ENCODE measurements at places on chromosomes 1 and 21. TPM values are rescaled to one million over a fixed set of nuclear protein-coding genes. Genes with fewer than 3 reads are reported as not detected.
A peak's percentile ranks its signal among the peaks of the same experiment; 100 is the strongest.

DNA sequence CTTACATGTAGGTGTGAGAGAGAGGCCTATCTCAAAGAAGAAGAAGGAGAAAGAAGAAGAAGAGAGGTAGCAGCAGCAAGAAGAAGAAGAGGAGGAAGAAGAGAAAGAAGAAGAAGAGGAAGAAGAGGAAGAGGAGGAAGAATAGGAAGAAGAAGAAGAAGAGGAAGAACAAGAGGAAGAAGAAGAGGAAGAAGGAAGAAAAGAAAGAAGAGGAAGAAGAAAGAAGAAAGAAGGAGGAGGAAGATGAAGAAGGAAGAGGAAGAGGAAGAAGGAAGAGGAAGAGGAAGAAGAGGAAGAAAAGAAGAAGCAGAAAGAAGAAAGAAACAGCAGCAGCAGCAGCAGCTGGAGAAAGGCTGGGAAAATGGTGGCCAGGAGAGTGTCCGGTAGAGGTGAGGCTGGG, 10.3 kb upstream of the AZIN2 start:
- DNase-seq: no peak

Gene RORC
- 2.1 TPM for total RNA-seq

Gene HMGCS2
- total RNA-seq: not detected

GRCh38 chr1:214474467-214474866, 76.9 kb downstream of the PTPN14 start:
- DNase-seq: no peak

Gene TDRD5
- total RNA-seq: 0.87 TPM

Gene UBXN11
- total RNA-seq: 9.6 TPM

Gene ST3GAL3
- total RNA-seq: 16.5 TPM

- DNase-seq: no peak
These were observed 6.5 kb downstream of the BLACAT1 start for GRCh38 chr1:205449254-205449749.

- DNase-seq: no peak
These were observed 86.7 kb upstream of the ZRANB2 start for GRCh38 chr1:71167505-71167904.

DNA sequence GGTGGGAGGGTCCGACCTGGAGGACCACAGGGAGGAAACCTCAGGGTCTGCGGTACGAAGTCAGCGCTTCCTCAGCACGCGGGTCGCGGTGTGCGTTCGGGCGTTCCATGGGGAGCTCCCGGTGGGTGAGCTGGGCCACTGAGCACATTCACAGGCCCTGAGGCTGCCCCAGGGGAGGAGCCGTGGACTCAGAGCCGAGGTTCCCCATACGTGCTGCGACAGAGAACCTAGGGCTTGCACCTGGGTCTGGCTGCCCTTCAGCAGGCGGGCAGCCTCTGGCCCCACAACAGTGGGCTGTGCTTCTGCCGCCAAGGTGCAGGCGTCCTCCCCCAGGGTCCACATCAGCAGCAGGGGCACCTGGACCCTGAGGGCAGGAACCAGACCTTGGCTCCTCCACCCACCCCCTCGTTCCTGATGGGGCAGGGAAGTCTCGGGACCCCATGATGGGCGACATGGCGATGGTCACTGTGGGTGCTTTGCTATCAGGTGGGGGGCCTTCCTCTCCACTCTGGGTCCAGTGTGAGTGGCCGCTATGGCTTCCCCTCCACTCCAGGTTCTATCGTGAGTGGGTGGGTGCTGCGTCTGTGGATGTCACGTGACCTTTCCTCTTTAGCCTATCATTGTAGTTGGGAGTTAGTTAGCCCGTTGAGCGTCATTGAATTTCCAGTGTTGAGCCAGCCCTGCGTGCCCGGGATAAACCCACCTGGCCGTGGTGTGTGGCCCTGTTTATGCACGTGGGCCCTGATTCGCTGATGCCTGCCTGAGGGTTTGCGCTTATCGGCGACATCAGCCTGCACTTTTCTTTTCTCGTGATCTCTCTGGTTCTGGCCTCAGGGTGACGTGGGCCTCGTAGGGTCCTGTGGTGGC, 27.9 kb downstream of the FTCD start:
- DNase-seq: no peak

DNA sequence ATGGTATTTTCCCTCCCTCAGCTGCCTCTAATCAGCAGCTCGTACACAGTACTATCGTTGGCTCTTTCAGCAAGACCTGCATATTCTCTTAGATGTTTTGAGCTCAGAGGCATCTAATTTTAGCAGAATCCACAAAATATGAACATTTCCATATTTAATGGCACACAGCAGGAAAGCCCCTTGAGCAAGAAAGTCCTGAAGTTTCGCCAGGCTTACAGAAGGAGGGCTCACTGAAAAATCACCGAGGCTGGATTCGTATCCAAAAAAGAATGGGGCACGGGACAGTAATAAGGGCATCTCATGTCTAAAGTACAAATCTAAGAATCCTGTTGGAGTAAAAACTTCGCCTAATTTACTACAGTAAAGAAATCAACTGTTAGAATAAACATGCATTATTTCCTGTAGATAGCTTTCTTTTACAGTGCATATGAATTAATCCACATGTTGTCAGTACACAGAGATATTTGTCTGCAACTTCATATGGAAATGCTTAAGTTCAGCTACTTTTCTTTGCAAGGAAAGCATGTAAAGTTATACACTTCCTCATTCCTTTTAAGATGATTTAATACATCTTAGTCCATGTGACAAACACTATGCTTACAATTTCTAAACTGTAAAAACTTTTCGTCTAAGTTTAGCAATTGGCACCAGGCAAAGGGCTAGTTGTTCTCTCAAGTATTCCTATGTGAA, 1205.3 kb upstream of the ADGRL4 start:
- peak; percentile 4 for DNase-seq

DNA sequence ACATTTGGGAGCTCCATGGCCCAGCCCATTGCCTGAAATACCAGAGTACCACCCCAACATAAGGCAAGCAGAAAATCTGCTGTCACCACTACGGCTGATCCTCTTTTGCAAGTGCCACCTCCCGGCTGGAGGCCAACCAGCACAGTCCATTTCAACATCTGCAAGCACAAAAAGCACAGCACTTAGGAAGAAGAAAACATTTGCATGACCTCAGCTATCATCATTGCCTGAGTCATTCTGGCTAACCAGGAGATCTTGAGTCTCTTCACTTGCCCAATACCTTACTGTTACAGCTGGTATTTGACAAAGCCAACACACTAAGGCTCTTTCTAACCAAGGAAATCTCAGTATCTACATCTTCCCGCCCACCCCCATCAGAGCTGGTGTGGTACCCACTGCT, 55.9 kb downstream of the NEK7 start:
- peak; percentile 75 for DNase-seq

Gene AMPD1
- total RNA-seq: not detected

DNA sequence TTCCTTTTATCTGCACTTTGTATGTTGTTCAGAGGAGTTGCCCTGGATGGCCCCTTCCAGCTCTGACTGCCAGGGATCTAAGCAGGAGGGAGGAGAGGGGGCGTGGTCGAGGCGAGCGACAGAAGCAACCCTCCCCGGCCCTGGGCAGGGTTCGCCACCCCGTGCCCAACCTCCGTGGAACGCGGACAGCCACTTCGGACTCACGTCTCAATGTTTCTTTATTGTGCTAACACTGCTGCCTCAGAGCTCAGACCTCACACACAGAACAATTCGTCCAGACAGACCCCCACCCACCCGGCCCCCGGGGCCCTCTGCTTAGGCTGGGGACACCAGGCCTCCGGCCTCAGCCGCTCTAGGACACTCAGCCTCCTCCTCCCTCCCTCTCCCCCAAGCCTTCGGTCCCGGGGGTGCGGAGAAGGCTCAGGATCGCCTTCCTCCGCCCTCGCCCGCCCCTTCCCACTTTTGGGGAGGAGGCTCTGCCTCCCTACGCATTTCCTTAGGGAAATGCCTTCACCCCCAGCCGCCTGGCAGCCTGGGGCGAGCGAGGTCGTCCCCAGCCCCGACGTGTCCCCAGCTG, 8.3 kb downstream of the VSIG8 start:
- peak; percentile 54 for DNase-seq

Gene TMEM269
- total RNA-seq: not detected

Gene AMY1A
- total RNA-seq: not detected

GRCh38 chr1:39406533-39407450, 84.6 kb upstream of the BMP8A start:
- DNase-seq: peak; percentile 64

Gene USP25
- total RNA-seq: 41.7 TPM

DNA sequence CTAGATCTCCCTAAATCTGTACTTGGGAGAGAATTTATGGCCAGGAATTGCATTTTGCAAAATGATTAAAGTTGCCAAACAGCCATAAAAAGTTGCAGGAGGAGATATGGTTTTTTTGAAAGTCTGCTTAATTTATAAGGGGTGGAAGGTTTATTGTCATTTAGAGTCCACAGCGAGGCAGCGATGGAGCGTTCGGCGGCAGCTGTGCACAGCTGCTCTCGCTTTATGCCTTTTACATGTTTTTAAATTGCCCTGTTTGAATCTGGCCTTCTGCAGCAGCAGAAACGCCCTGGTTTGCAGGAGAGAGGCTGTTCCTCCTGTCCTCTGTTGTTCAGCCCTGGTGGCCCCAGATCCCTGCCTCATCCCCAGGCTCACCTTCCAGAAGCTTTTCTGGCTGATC, 144.9 kb upstream of the POU3F1 start:
- no peak for DNase-seq

Gene DNAJC28
- 1.9 TPM for total RNA-seq

DNA sequence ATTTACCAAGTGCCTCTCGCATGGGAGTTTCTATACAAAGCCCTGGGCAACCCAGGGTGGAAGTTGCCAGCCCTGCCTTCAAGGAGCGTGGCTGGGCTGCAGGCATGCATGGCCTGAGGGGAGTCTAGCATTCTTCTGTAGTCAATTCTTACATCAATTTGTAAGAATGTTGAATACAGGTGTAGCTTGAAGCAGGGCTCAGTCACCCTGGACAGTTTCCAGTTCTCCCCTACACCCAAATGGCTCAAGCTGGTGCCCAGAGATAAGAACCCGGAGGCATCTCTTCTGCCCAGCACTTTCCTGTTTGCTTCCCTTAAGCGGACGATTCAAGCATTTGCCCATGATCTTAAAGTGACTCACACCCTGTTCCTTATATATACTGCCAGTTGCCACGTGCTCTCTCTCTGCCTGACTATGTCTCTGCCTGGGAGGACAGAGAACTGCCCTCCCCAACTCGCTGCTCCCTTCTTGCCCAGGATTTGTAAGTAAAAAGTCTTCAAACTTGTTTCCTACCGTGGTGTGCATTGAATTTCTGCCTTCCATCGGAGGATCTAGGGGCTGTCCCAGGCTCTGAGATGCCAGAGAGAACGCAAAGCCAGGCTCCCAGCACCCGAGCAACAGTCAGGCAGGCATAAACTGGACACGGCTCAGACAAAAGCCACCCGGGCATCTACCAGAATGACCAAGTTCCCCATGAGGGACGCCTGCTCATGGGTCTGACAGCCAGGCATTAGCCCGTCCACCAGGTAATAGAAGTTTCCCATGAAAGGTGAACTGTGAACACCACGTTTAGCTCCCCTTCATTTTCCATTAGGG, 50.9 kb upstream of the AJAP1 start:
- DNase-seq: peak; percentile 78

DNA sequence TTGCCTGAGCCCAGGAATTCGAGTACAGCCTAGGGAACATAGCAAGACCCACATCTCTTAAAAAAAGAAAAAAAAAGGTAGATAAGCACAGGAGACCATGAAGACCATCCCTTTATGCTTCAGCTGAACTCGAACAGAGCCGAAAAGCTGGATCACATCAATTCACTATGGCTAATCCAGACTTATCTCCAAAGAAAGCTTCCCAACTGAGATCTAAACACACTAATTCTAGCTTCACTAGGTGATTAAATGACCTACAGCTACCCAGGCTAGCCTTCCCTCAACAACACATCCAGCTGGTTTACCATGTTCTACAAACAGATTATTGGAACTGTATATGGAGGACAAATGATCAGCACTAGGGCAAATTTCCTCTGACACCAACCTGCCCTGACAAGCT, 44.0 kb upstream of the NR5A2 start:
- DNase-seq: no peak

GRCh38 chr1:61173118-61173517, 90.8 kb downstream of the NFIA start:
- DNase-seq: no peak

GRCh38 chr1:174169342-174169741, 10.0 kb downstream of the RABGAP1L start:
- no peak for DNase-seq
